ENCODE measurements at places on chromosomes 6 and 20.

DNA sequence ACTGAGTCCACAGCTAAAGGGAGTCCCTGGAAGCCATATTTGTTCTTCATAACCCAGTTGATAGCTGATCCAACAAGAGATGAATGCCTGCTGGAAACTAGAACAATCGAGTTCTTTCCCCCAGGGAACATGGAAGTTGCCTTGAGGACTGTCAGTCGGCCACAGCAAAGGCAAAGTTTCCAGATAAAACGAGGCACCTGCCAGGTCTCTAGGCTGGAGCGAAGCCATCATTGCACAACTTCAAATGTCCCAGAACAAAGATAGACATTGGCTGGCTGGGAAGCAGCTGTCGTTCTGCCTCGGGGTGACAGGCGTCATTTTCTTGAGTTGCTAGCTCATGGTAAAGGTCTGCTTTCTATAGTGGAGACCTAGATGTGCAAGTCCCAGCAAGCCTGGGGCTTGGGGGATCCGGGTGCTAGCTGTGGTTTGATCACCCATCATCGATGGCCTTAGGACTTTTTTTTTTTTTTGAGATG, 184.4 kb upstream of the ZNF217 start:
- no peak for DNase-seq

- no peak for DNase-seq
These were observed 62.0 kb downstream of the CRYBG1 start for GRCh38 chr6:106422534-106422933.

DNA sequence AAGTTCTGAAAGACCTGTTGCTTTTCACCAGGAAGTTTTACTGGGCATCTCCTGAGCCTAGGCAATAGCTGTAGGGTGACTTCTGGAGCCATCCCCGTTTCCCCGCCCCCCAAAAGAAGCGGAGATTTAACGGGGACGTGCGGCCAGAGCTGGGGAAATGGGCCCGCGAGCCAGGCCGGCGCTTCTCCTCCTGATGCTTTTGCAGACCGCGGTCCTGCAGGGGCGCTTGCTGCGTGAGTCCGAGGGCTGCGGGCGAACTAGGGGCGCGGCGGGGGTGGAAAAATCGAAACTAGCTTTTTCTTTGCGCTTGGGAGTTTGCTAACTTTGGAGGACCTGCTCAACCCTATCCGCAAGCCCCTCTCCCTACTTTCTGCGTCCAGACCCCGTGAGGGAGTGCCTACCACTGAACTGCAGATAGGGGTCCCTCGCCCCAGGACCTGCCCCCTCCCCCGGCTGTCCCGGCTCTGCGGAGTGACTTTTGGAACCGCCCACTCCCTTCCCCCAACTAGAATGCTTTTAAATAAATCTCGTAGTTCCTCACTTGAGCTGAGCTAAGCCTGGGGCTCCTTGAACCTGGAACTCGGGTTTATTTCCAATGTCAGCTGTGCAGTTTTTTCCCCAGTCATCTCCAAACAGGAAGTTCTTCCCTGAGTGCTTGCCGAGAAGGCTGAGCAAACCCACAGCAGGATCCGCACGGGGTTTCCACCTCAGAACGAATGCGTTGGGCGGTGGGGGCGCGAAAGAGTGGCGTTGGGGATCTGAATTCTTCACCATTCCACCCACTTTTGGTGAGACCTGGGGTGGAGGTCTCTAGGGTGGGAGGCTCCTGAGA, at the start of gene HFE:
Gene HFE (plus strand): TSS at position 146 of the 832 bp plus-strand sequence. CDS start 12 bp downstream, at position 158.
- DNase-seq, result peak; percentile 68

DNA sequence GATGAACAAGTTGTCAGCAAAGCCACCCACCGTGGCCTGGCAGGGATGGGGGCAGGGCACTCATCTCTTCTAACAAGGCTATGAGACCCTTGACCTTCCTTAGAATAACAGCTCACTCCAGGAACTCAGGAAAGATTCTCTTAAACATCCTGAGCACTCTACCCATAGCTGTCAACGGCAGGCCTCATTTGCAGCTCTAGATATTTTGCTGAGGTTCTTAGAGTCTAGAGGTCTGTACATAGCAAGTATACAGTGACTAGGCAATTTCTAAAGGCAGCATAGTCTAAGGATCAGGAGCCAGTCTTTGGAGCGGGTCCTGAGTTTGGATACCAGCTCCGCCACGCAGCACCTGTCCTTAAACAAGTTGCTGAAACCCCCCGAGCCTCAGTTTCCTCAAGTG, 11.7 kb downstream of the TRERF1 start:
- no peak for DNase-seq

- DNase-seq, result peak; percentile 14
These were observed 26.8 kb downstream of the ERGIC3 start for GRCh38 chr20:35568645-35569044.

DNA sequence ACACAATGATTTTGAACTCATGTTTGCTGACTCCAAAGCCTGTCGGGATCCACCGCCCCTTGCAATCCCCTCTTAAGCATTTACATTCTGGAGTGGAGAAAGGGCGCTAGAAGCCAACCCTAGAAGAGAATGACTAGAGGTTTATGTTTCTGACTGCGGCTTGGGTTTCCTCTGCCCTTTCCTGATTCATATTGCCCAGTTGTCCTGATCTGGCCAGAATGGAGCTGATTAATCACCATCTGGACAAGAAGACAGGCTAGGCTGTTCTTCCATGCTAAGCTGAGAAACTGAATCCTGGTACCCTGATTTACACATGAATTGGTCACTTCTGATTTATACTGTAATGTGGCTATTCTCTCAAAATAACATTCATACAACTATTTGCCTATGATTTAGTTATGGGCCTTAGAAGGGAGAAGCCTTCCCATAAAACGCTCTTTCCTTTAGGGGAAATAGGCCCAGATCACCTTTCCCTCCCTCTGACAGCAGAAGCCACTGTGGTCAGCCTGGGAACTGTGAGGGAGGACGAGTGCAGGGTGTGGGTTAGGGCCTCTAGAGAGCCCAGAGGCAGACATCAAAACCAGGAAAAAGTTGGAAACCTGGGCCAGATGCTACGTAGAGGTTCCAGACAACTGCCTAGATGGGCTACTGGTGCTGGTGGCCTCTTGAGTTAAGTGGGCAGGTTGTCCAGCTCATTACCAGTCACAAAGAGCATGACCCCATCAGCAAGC, 199.2 kb upstream of the PRDM1 start:
- DNase-seq, result no peak

GRCh38 chr20:55229451-55229850, 754.1 kb downstream of the DOK5 start:
- DNase-seq, result no peak

GRCh38 chr6:69339163-69339550, 457.7 kb downstream of the LMBRD1 start:
- no peak for DNase-seq

DNA sequence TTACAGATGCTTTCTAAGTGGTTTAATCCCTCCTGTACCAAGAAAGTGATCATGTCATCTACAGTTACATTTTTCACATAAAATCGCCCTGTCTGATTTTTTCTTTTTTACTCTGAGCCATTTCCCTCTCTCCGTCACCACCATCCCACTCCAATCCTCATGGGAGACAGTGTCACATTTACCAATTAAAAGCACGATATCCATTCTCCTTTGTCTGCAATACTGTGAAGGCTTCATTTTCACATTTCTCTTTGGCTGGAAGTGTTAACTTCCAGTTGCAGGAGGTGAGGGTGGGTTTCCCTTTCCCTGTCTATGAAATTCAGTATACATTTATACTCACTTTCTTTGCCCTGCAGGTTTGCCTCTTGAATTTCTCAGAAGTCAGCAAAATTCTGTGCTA, 372.7 kb upstream of the CNR1 start:
- DNase-seq, result no peak

GRCh38 chr6:41269716-41270115, 16.8 kb downstream of the TREM1 start:
- DNase-seq, result no peak

DNA sequence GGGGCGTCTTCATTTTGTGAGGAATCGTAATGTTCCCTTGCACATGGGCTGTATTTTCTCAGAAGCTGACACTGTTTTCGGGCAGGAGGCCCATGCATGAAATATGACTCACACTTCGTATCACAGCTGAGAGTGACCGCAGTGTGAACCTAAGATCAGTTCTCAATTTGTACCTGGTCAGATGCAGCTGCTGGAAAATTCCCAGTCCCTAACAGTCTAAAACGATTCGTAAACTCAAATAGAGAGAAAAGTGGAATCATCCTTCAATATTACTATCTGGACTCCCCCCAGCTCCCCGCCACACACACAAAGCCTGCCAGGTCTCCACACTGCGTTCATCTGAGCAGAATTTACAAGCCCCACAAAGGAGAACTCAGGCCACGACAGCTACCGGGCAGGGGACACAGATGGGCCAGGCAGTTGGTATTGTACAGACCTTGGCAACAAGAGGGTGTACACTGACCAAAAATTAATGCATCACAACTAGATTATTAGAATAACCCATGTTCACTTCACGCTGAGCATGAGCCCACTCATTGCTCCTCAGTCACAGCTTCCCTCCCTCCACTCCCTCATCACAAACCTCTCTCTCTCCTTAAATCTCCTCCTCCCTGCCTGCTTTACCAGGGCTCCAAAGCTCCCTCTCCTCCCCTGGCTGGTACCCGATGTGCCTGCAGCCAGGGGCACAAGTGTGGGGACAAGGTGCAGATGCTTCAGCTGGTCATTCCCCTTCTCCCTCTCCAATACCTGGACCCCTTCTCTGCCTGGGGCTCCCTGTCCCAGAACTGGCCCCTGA, 488.4 kb downstream of the PREX1 start:
- no peak for DNase-seq

GRCh38 chr6:158789115-158789917, 29.9 kb downstream of the EZR start:
- peak; percentile 63 for DNase-seq

DNA sequence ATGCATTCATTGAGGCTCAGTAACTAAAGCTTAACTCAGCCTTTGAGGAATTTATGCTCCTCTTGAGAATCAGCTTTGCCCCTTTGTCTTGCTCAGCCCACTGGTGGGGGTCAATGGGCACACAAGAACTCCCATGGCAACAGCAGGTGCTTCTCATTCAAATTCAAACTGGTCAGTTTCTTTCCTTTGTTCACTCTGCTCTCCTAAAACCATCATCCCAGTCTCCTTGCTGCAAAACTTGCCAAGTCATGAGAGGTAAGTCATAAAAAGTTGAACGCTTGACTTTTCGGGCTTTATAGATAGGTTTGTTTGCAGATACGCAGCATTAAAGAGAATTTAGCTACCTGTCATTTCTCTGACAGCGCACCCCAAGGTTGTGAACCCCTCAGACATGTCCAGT, 146.8 kb downstream of the TFAP2A start:
- no peak for DNase-seq

GRCh38 chr20:35511814-35512420, 17.5 kb downstream of the C20orf173 start:
- DNase-seq, result peak; percentile 68

GRCh38 chr20:5933802-5934436, 16.4 kb downstream of the TRMT6 start:
- DNase-seq, result peak; percentile 40

DNA sequence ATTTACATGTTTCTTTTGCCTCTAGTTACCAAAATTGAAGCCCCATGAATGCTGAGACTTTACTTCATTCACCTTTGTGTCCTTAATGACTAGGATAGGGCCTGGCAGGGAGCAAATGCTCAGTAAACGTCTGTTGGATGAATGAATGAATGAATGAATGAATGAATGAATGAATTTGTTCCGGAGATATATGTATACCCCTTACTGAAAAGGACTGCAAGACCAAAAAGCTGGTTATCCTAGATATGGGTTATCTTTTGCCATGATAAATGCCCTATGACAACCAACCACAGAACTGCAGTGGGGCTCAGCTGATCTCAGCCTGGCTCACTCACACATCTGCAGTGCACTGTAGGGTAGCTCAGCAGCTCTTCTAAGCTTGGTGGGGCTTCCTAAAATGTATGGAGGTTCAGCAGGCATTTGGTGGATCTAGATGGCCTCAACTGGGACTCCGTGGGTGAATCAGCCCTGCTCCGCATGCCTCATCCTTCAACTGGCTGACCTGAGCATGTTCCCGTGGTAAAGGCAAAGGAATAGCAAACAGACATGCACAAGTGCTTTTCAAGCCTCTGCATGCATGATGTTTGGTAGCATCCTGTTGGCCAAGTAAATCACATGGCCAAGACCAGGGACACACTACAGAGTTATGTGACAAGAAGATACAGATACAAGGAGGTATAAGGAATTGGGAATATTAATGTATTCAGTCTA, 378.7 kb upstream of the SOX4 start:
- DNase-seq, result no peak

GRCh38 chr6:152771061-152771687, 20.6 kb downstream of the VIP start:
- no peak for DNase-seq

DNA sequence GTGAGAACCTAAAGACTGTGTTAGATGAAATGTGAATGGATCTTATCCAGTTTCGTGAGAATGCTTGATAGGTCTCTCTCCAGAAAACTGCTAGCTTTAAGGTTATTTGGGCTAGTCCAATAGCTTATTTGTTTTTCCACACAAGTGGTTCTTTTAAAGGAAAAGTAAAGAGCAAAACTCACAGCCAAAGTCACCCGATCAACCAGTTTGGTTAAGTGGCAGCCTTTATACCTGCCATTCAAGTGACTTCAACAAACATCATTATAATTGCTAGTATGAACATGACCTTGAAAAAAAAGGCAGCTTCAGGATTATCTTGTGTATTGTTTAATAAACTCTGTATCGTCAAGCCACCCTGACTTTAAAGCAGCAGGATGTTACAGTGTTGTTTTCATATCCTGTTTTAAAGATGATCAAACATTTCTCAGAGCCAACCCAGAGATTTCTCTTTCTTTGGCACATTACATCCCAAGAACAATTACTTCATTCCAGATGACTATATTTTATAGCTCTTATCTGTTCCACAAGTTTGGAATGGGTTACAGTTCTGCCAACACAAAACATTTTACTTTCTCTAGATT, 253.4 kb downstream of the EPHA7 start:
- no peak for DNase-seq

- DNase-seq, result peak; percentile 62
These were observed 225.0 kb downstream of the ALDH8A1 start for GRCh38 chr6:134724771-134725340.

GRCh38 chr6:38724343-38724742, 9.2 kb downstream of the DNAH8 start:
- no peak for DNase-seq

DNA sequence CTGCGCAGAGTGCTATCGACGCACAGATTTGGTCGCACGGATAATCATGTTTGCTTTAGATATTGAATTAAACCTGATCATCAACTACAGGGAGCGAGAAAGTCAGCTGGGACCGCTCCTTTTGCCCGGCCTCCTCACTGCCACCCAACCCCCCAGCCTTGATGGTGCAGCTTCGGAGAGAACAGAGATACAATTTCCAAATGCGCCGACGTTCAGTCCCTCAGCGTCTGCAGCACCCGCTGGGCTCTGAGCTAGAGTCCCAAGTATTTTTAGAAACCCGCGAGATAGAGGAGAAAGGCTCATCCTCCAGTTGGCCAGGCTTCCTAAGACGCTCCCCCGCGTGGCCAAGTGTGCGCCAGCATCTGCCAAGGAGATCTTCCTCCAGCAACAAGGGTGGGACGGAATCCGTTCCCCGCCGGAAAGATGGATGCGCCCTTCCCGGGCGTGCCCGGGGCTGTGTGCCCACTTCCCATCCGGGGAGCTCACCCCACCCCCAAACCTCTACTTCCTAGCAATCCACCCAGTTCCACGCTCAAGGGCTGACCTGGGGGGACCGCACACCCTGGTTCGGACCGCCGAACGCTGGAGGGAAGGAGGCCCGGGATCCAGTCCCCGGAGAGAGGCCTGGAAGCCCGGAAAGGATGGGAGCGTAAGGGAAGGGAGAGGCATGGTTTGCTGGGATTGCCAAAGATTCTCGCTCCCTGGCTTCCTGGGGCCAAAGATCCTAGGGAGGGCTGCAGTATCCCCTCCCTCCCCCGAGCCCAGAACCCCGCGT, 4.1 kb downstream of the NKX2-2 start:
- no peak for DNase-seq

GRCh38 chr6:12490904-12491571, 200.9 kb downstream of the EDN1 start:
- DNase-seq, result peak; percentile 87
